ENCODE measurements at places on chromosomes 13 and 19.

- no peak for DNase-seq
These were observed 1518.2 kb upstream of the PCDH20 start for GRCh38 chr13:62933809-62934208.

- DNase-seq: no peak
These were observed 41.4 kb downstream of the UQCRFS1 start for GRCh38 chr19:29171525-29171924.

- DNase-seq: peak; percentile 99
These were observed 33.3 kb upstream of the GAS6 start for GRCh38 chr13:113897161-113897560.

DNA sequence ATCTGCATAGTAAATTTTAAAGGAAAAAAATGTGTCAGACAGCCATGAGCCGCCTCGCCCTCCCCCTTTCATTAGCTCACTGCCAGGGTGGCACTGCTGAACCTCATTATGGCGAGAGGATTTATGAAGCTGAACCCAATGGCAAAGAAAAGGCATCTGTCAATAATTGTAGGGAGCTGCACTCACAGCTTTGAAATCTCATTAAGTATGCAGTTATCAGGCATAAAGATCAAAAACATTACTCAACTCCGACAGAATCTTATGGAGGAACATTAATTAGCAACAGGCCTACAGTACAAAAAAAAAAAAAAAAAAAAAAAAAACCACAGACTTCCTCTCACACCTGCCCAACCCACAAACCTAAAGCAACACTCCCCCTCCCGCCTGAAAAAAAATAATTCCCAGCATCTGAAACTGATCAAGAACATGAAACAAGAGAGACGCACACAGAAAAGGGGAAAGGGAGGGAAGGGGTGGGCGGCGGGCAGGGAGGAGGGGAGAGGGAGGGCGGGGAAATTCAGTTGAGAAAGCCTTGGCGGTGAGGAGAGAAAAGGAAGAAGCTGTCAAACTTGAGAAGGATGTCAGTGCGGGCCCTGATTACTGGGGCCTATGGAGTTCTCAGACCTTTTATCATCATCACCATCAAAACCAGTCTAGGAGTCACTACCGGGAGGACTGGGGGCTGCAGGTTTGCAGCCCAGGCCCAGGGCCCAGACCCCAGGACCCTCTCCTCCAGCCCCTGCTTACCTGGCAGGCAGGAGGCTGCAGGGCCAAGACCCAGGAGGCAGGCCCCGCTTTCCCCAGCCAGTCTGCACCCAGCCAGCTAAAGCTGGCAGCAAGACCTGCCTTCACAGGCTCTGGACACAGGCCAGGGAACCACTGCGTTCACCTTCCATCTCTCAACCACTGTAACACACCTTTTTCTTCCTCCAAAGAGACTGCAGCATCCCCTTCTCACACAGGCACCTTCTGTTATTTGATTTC is 8.9 kb downstream of the TSHZ3 start:
- peak; percentile 59 for DNase-seq

DNA sequence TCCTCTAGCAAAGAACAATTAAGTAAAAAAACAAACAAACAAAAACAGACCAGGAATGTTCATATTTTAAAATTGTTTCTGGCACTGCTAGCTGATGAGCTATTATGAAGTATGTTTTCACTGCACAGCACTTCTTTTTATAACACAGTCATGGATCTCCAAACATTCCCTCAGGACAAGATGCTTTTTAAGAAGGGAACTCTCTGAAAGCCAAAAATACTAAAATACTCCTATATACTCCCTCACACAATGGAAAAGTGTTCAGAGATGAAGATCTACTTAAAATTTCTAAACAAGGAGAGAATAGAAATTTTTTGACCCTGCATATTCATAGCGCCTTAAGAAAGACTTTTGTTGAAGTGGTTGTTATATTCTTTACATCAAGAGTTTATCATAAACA is 926.8 kb downstream of the DIAPH3 start:
- no peak for DNase-seq

- DNase-seq: peak; percentile 10
These were observed 1.5 kb upstream of the ZNF561 start for GRCh38 chr19:9622531-9622930.
